Nucleus accumbens (tissue), 56 donors: ENCODE measurements at places on chromosomes 2 and 18.

GRCh38 chr2:206611736-206612135, 30.6 kb upstream of the FAM237A start:
- DNase-seq: no peak

DNA sequence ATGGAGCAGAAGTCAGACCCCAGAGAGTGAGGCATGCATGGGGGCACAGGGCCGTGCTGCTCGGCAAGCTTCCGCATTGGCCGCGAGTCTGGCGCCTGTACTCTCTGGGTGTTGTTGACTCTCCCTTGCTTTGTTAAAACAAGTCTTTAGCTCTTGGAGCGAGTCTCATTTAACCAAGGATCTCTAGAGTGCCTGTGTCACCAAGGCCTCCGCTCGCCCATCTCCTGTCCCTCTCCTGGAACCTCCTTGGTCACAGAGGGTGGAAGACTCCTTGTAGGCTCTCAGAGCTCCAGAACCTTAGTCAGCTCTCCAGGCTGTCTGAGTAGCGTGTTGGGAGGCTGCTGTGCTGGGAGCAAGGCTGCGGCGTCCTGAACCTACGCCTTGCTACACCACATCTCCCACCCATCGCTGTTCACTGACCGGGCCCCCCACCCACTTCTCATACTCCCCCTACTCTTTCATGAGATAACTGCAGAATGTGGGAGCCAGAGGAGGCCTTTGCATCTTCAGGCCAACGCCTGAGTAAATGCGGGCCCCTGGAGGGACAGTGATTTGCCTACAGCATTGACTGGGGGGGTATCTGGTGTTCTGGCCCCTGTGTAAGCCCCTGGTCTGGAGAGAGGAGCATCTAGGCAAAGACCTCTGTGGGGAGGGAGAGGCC, 66.1 kb downstream of the CIB4 start:
- DNase-seq: no peak

DNA sequence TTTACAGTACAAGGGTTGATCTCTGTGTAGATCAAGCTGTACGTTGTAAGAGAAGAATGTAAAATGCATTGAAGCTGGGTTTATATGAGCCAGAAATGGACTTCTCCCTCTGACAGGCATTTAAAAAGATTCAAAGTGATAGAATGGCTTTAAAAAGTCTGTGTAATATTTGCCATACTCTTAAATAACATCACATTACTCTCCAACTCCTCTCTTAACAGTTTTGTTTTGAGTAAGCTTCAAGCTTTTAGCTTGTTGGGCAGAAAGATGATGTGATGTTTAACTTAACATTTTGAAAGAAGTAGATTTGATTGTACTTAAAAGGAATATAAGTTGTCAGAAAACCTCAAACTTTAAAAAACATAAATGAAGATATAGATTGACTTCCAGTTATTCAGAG, 72.2 kb downstream of the COX7A2L start:
- DNase-seq: no peak

- DNase-seq: no peak
Measured at GRCh38 chr18:52236131-52236530, 103.9 kb upstream of the DCC start.

DNA sequence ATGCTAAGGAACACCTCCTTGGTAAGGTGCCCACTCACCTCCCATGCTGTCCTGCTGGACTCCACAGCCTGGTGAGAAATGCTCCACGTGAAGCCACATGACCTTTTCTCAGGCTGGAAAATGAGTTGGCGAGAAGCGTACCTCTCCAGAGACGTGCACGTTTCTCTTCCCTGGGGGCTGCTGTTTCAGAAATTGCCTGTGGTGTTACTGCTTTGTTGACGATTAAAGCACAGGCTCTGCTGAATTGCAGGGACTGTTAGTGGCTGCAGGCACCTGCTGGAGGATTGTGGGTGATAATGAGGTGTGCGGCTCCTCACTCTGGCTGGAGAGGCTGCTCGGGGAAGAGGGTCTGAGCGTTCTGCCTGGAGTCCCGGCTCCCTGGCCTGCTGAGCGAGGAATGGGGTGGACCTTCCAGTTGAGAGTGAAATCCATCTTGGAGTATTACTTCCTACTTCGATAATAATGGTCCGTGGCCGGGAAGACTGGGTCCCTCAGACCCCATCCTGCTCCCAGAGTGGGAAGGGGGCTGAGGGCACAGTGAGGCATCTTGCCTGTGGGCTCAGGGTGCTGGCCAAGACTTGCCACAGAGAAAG, 199.3 kb upstream of the HDAC4 start:
- no peak for DNase-seq

GRCh38 chr18:6941996-6942395, 175.6 kb downstream of the LAMA1 start:
- no peak for DNase-seq

DNA sequence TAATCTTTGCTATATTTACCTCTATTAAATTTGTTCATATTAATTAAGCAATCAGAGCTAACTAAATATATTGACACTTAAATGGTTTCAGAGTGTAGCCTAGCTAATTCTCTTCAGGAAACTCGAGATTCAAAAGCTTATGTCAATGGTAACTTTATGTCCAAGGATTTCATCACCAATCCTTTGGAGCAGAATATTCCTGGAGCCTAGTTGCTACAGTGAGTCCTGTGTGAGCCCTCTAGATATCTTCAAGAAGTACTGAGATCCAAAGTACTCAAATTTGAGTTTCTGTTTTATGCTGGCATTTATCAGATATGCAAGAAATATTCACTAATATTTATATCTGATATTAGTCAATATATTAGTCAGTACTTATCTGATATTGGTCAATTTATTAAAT, 31.3 kb downstream of the DTNA start:
- no peak for DNase-seq

- DNase-seq: no peak
Measured at GRCh38 chr18:67478249-67478648, 38.3 kb downstream of the DSEL start.

DNA sequence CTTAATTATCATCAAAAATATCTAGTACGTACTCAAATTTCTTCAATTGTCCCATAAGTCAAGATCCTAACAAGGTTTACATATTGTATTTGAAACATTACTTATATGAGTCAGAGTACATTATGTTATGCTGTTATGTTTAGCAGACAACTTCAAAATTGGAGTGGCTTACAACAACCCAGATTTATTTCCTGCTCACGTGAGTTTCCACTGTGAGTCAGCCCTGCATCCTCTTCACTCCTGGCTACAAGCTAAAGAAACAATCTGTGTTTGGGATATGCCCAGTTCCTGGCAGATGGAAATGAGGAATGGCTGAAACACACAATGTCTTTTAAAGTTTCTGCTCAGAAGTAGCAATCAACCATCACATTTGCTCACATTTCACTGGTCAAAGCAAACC, 31.5 kb upstream of the TANC1 start:
- no peak for DNase-seq

DNA sequence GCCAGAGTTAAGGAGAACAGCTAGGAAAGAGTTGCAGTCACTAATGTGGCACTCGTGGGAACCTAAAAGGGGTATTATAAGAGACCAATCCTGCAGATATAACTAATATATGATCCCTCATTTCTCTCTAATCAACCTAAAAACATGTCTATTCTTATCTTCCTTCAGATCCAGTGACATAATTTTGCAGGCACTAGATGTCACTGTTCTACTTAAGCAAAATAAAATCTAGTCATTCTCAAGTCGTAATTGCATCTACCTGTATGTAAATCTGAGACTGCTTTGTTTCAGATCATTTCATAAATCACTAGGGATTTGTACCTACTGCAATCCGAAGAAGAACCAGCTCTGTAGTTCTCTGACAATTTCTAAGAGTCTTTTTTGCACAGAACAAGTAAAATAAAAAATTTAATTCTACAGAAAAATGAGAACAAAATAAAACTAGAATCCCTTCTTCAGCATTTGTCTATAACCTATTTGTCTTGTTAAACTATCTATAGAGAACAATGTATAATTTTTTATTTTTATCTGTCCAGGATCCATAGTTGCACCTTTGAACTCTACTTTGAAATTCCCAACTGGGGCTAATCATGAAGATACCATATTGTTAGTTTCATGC, 56.5 kb upstream of the ERBB4 start:
- no peak for DNase-seq

- no peak for DNase-seq
Measured at GRCh38 chr2:185274718-185275484, 463.7 kb upstream of the FSIP2 start.

GRCh38 chr2:237304763-237305514, 109.0 kb downstream of the COL6A3 start:
- DNase-seq: no peak

- DNase-seq: no peak
Measured at GRCh38 chr2:2181493-2181892, 149.6 kb downstream of the MYT1L start.

DNA sequence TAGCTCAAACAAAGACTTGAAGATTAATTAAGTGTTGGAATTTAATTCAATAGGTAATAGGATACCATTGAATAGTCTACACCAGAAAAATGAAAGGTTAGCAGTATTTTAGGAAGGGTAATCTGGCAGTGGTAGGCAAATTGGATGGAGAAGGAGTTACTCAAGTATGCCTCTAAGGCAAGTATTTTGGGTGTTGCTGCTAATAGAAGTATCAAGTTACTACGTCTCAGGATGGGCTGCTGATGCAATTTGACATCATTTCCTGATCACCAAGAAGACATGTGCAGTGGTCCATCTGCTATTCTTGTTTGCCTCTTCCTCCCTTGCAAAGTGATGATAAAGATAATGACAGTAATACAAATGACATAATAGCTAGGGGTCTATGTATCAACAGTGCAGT, 485.3 kb downstream of the TGIF1 start:
- no peak for DNase-seq

DNA sequence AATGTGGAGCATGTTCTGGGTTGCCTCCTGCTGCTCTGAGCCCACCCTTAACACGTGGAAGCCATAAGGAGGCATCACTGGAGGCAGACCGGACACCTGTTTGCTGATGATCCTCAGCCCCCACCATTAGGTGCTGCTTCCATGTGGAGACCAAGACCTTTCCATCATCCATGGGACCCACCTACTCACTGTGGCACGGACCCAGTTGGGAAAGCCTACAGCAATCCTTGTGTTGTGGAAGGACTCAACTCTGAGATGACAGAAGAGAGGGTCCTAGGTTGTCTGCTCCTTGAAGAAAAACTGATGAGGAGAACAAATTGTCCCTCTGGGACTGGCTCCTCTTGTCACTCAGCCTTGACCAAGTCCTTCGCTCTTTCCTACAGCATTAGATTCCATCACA, 86.5 kb upstream of the RAB12 start:
- DNase-seq: no peak

DNA sequence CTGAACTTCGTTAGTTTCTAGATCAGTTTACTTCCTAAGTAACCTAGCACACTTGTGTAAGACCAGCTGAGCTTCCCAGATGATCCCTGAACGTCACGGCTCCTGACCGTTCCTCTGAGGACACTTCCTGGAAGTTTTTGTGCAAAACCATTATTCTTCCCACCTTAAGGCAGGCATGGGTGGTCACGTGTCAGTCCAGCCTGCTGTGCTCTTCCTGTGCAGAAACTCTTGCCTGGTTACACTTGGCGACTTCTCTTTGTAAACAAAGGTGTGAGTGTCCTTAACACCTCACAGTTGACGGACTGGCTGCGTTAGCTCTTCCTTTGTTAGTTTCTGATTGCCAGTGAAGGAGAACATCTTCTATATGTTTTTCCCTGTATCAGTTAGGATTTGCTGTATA, 118.3 kb downstream of the SH3RF3 start:
- DNase-seq: no peak

DNA sequence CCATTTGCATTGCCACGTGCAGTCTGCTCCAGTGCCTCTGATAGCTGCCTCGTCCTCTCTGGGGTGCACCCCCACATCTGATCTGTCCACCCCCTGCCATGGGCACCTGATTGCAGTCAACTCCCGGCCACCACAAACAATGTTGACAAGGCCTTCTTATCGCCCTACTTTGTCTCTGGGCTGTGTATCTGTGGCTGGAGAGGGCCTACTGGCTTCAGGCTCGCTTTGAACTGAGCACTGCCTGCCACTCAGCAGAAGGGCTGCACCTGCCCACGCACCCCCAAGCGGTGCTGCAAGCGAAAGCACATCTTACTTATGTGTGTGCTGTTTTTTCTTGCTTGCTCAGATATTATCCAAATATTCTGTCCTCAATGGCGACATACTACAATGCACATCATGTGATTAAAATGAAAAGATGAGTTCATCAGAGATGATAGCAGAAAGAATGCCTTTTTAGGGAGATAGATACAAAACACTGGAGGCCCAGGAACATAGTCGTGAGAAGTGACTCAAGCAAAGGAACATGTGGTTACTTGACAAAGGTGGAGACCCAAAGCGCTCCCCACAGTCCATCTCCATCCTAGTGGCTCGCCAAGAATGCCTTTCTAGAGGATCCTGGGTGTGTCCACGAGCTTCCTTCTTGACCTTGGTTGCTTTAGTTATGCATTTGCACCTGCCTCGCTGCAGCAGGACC, 28.8 kb downstream of the FBLN7 start:
- no peak for DNase-seq

- no peak for DNase-seq
Measured at GRCh38 chr18:68519336-68519735, 195.6 kb downstream of the TMX3 start.

DNA sequence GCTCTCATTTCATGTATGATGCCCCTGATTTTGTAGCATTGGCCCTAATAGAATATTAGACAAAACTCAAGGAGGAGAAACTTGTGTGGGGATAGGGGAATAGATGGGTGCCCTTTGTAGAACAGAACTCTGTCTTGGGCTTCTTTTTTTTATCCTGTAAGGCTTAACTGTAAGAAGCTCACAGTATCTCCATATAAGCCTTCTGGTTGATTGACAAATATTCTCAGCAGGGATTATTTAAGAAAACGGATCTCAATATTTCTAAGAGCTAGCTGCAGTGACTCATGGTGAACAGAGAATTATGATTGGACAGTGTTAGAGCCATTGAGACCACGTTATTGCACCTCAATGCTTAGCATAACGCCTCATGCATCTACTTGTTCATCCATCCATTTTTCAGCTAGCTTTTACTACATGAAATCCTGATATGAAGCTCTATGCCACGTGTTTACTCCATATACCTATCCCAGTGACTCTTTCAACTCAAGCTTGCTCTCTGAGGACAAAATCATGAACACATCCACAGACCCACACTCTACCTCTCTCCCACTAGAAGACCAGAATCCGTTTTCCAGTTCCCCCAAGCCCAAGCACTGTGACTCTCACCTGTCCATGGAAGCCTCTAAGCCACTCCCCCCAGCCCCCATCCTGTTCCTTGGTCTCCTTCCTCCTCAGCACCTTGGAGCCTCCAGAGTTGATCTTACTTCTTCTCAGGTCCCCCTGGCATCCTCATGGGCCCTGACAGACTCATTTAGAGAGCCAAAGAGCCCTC, 99.2 kb downstream of the BCL2L11 start:
- no peak for DNase-seq

DNA sequence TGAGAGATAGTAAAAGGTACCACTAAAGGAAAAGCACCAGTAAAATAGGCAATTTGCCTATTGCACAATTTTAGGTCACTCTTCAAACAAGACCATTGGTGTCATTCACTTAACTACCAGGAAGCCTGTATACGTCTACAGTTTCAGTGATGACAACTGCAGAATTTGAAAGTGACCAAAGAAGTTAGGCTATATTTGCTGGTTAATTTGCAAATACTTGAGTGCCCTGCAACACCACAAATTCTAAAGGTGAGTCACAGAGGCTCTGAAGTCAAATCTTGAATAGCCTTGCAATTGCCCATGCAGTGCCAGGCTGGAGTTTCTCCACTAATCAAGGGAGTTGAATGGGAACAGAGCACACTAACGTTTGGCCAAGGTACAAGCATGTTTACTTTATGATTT, 128.7 kb upstream of the CCDC68 start:
- no peak for DNase-seq

GRCh38 chr2:53636596-53636995, 131.0 kb upstream of the CHAC2 start:
- no peak for DNase-seq

GRCh38 chr2:73156539-73157124, 43.9 kb upstream of the RAB11FIP5 start:
- DNase-seq: peak; percentile 18
